Activated CD4-positive, alpha-beta T cell treated with anti-CD3 and anti-CD28 coated beads, Interleukin-2, amount 10 ng/mL, durations not matched to agents 24 days and 14 days (primary cell): ENCODE measurements at places on chromosomes 2 and 18. TPM values are rescaled to one million over a fixed set of nuclear protein-coding genes. Genes with fewer than 3 reads are reported as not detected.

DNA sequence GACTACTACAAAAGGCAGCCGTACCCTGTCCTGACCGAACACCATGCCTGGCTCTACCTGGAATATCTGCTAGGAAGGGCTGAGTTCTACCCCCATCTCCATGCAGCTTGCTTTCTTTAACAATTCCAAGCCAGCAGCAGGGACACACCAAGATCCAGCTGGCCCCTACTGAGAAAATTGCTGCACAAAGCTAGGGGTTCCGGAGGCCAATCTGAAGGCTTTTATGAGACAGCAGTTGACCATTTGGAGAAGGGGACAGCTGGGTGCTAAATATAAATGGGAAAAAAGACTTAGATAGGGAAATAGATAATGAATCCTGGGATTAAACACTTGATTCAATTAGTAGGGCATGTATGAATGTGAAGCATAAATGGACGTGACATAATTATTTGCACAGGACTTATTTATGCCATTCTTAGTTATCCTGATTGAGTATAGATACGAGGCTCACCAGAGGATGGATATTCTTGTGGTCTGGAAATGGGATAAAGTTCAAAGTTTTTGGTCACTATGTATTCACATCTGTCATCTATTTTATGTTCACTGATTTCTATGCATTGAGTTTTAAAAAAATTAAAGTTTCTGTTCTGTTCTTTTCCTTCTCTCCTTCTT lies 204.0 kb downstream of the ZNF521 start:
- DNase-seq = no peak

- DNase-seq = no peak
These were observed 19.4 kb downstream of the KRCC1 start for GRCh38 chr2:88036182-88036581.

DNA sequence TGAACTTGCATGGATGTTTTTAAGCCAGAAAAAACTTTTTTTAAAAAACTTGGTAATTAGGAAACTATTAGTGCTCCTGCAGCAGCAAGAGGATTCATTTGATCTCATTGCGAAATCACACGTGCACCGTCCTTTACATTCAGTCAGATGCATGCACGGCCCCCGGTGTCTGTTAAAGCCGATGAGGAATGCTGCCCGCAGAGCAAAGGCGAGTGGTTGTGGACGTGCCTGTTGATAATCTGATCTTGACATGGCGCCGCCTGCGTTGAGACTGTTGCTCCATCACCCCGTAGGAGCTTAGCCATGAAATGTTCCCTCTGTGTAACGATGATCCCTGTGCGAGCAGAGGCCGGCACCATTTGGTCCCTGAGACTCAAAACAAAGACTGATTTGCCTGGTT lies 300.0 kb downstream of the GBX2 start:
- no peak for DNase-seq

DNA sequence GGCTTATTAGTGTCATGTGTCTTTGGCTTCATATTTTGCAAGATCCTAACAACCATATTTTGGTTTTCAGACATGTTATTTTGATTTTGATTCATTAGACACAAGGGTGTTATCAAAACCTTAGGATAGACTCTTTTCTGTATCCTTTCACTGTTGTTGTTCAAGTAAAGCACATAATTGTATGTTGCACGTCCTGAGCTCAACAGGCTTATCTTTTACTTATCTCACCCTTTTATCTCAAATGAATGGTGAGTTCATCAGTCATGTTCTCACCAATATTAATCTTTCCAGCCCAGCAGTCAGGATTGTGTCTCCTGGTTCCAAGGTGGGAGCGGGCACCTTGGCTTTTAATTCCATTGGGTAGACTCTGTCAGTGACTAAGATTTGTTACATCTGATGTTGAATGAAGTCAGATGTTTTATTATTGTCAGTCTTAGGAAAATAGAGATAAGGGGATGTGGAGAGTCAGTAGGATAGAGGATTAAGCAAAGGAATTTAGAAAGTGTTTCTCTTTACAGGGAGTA lies 11.9 kb downstream of the GPN1 start:
- DNase-seq = no peak

- no peak for DNase-seq
These were observed 18.7 kb upstream of the MAP4K3 start for GRCh38 chr2:39455826-39456225.

- DNase-seq = no peak
These were observed 975.7 kb upstream of the ZEB2 start for GRCh38 chr2:145495590-145495989.

DNA sequence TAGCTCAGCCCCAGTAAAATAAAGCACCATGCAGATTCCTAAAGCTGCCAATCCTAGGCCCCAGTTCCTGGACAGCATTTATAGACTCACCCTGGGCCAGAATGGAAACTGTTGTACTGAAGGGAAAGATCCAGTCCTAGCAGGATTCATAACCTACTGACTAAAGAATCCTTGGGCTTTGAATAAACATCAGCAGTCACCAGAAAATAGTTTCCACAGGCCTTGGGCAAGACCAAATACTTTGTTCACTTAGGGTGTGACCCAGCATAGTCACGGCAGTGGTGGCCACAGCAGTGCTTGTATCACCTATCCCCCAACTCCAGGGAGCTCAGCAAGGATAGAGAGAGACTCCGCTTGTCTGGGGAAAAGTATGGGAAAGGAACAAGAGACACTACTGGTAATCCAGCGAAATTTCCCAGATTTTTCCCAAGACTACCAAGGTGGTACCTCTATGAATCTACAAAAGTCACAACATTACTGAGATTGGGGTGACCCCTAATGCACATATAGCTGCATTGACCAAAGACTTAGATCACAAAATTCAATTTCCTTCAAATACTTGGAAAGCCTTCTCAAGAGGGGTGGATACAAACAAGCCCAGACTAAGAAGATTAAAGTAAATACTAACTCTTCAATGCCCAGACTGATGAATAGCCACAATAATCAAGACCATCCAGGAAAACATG lies 748.1 kb upstream of the LRATD1 start:
- DNase-seq = no peak

GRCh38 chr18:11053293-11053692 lies 96.1 kb downstream of the PIEZO2 start:
- DNase-seq = no peak

DNA sequence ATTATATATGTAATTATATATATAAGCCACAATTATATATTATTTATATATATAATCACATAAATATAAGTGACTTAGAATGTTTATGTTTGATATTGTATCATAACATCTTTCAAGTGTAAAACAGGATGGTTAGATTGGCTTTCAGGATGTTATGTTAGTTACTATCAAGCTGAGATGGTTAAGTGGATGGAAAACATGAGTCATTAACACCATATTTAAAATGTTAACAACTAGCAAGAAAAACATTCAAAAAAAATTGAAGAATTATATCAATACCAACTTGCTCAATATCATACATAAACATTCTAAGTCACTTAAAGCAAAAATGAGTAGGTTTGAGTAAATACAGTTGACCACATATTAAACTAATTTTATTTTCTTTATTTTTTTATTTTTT lies 21.8 kb upstream of the RAB27B start:
- no peak for DNase-seq

- peak; percentile 68 for DNase-seq
These were observed 9.1 kb upstream of the MYO5B start for GRCh38 chr18:50203801-50204604.

- DNase-seq = no peak
These were observed 1732.3 kb upstream of the PIK3C3 start for GRCh38 chr18:40222776-40223175.

GRCh38 chr2:202337151-202337550 lies 39.0 kb upstream of the BMPR2 start:
- DNase-seq = no peak

DNA sequence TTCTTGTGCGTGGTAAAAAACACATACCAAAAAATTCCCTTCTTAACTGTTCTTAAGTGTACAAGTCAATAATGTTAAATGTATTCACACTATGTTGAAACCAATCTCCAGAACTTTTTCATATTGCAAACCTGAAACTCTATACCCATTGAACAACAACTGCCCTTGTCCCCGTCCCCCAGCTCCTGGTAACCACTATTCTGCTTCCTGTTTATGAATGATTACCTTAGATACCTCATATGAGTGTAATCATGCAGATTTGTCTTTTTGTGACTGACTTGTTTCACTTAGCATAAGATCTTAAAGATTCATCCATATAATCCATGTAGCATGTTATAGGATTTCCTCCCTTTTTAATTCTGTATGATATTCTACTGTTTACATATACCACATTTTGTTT lies 59.9 kb downstream of the NAT8 start:
- no peak for DNase-seq

GRCh38 chr2:60445684-60446179 lies 107.7 kb downstream of the BCL11A start:
- no peak for DNase-seq

DNA sequence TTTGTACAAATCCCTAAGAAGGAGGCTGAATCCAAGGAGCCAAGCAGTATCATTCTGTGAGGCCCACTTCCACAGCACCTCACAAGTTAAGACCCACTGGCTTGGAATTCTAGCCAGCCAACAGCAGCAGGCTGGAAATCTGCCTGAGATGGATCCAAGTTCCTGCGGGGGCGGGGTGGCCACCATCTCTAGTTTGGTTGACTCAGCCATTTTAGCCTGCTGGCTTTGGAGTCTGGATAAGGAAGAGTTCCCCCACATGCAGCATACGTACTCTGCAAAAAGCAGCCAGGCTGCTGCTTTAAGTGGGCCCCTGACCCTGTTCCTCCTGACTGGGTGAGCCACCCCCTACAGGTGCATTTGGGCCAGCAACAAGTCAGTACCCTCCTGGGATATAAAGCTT lies 65.2 kb downstream of the FARP2 start:
- no peak for DNase-seq

GRCh38 chr2:35168351-35168750 lies 1187.2 kb upstream of the CRIM1 start:
- no peak for DNase-seq

- peak; percentile 61 for DNase-seq
These were observed 296.6 kb downstream of the NAPG start for GRCh38 chr18:10822456-10822855.

The SULT1C2 gene
- total RNA-seq = not detected in 2 replicates

The EPAS1 gene
- total RNA-seq = 16.2 and 19.4 TPM in 2 replicates

The CRYBA2 gene
- not detected in 2 replicates for total RNA-seq

The ERMN gene
- 1.4 and 1.6 TPM in 2 replicates for total RNA-seq

The GPAT2 gene
- 20.4 and 22.6 TPM in 2 replicates for total RNA-seq

The ZNF397 gene
- 19.2 and 22.6 TPM in 2 replicates for total RNA-seq

The TLX2 gene
- 0.54 and 0.70 TPM in 2 replicates for total RNA-seq

The BAZ2B gene
- total RNA-seq = 3.8 and 4.2 TPM in 2 replicates
